Memory B cell (primary cell): ENCODE measurements at places on chromosomes 12 and 14.

DNA sequence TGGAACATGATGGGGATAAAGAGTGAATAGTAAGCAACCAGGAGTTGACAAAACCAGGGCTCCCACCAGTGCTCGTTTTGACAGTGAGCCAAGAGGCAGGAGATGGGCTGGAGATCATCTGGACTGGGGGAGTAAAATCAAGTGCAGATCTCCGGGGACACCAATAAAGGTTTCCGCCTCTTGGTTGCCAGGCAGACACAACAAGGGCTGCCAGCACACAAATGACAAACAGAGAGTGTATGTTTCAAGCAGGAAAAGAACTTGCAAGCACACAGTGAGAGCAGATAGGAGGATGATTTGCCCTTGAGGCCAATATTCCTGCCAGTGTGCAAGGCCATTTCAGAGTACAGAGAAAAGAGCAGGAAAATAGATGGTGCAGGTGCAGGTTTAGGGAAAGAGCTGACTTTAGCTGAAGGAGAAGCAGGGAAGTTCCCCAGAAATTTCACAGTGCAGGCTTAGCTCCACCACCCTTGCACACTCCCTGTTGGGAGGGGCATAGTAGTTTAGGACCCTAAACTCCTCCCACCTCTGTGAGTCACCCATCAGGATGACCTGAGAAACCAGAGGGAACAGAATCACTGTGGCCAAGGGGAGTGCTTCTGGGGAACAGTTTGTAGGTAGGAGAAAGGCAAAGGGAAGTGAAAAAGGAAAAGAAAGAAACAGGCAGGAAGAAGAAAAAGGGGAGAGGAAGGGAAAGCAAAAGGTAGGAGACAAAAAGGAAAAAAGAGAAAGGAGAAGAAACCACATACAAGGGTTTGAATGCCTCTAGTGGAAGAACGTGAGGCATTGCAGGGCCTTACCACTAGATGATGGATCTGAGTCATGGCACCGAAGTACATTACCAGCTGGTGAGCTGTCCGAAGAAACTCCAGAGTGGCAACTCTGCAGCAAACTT is 404.4 kb downstream of the SLC6A15 start:
- DNase-seq, result no peak

- no peak for DNase-seq
These were observed 507 bp downstream of the BAZ2A start for GRCh38 chr12:56629459-56630179.

DNA sequence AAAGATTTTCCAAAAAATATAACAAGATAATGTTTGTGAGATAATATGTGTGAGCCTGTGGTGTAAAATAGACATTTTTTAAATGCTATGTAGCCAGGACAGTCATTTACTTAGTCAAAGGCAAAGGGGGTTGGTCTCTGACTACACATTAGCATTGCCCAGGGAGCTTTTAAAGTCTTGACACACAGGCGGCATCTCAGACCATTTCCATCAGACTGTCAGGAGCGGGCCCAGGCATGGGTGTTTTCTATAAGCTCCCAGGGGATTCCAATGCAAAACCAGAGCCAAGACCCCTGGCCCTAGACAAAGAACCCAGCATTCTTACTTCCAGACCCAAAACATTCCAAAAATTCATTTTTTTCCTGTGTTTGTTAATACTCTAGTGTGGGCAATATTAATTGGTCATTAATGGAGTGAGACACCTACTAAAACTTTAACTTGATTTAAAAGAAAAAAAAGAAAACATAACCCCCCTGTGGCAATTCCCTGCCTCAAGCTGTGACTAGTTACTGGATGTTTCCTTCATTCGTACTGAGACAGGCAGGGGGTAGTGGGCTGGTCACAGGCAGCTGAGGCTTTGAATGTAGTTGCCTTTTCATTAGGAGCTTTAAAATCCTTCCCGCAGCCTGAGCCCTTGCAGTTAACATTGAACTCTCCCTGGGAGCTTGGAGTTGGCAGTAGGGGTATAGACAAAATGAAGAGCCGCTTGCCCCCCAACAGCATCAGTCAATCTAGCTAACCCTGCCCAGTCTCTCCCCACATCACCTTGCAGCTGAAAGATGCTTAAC is 103.7 kb downstream of the CMKLR1 start:
- DNase-seq, result no peak

- DNase-seq, result peak; percentile 25
These were observed 678 bp downstream of the ZBTB25 start for GRCh38 chr14:64502887-64503433.

DNA sequence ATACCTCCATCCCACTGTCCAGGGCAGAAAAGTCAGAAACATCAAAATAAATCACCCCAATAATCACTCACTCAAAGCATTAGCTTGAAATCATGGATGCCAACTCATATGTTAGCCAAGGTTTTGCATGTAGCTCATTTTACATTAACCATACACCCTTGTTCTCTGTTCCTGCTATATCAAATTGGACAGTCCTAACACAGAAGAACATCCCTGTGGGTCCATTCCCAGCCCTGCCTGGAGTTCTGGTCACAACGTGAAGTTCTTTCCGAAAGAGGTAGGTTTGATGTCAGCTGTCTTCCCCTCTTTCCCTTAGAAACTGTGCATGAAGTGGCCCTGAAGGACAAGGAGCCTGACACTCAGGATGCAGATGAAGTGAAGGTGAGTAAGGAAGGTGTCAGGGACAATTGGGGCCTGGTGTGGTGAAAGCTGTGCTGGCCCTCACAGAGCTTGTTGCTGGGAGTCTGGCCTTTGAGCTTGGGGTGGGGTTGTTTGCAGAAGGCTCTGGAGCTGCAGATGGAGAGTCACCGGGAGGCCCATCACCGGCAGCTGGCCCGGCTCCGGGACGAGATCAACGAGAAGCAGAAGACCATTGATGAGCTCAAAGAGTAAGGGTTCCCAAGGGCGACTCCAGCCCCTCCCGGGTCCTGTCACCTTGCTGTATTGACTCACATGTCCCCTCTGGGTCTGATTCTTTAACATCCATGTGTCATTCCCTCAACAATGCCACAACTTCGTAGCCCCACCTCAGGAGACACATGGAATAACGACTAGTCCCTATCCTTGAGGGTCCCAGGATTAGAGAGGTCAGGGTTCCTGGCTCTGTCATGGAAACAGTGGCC is 15.0 kb upstream of the PIP4K2C start:
- DNase-seq, result no peak

DNA sequence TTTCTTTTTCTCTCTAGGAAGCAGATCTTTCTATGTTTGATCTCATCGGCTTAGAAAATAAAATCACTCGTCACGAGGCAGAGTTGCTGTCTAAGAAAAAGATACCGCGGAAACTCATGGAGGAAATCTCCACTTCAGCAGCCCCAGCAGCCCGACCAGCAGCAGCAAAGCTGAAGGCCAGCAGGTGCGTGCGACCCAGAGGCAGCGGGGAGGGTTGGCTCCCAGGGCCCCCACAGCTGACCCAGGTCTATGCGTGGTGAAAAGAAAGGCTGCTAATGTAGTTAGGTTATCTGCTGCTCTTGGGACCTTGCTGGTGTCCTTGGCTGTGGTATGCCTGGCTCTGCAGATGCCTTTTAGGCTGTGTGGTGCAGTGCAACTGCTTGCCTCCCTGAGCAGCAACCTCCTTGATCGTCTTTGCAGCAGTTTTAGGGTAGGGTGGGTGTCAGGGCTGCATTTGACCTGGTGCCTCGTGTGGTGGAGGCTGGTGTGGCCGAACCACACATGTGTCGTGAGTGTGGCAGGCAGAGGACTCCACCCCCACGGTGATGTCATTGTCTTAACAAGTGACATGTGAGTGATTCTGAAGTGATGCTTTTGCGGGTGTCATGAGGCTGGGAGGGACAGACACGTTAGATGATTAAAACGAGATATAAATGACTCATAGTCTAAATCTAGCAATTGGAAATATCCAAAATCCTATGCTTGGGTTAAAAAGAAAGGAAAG is 68.6 kb downstream of the EP400 start:
- DNase-seq, result no peak

DNA sequence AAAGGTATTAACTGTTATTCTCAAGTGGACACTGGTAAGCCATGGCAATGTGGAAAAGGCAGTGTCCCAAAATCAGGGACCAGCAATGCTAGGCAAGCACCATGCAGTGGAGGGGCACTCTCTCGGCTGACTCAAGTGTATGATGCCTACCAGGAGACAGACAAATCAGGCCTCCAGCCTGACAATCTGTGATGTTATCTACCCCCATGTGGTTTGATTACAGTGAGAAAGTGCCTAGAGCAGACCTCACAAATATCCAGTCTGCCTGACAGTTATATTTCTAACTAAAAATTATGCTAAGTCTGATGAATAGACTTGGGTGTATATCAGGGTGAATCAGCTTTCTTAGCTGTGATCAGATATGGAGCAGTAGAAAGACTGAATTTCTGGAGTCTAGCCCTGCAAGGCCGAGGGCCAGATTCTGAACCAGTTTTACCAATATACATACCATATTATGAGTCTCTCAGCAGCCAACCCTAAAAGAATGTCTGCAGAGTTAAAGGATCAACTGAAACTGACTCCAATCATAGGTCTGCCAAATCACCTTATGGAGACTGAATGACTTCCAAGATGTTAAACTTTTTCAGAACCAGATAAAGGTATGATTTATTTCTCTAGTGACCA is 3.2 kb downstream of the PLBD1 start:
- DNase-seq, result no peak

GRCh38 chr12:91622037-91622436 is 439.4 kb upstream of the DCN start:
- no peak for DNase-seq

DNA sequence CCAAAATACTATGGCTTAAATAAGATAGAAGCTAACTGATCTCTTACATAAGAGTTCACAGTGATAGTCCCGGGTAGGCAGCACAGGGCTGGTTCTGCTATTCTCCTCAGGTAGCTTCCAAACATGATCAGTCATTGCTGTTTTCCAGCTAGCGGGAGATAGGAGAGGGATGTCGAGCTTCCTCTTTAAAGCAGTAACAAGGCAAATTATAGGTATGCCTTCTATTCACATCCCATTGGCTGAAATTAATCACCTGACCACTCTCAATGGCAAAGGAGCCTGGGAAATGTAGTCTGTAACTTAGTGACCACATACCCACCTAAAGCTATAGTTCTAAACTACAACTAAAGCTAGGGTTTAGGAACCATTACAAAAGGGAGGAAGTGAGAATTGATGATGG is 34.5 kb upstream of the VRK1 start:
- peak; percentile 22 for DNase-seq

DNA sequence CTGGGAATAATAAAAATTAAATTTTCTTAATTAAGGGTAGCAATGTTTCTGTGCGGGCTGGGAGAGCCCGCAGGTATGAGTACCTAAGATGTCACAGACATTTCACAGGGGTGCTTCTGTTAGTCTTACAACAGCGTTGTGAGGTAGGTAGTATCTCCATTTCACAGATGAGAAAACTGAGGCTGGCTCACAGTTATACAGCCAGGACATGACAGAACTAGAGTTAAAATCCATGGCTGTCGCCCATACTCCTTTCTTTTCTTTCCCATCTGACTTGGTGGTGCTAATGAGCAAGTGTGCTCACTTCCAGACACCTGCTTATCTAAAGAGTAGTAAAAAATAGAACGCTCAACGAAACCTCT is 2.1 kb downstream of the BMAL2 start:
- DNase-seq, result no peak

- peak; percentile 23 for DNase-seq
These were observed 43.3 kb upstream of the NT5DC3 start for GRCh38 chr12:103884316-103884715.

DNA sequence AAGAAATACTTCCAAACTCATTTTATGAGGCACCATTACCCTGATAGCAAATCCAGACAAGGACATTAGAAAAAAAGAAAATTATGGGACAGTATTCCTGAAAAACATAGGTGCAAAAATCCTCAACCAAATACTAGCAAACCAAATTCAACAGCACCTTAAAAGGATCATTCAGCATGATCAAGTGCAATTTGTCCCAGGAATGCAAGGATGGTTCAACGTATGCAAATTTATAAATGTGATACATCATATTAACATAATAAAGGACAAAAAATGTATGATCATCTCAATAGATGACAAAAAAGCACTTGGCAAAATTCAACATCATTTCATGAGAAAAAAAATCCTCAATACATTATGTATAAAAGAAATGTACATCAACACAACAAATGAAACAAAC is 162.9 kb downstream of the DUSP6 start:
- DNase-seq, result no peak

DNA sequence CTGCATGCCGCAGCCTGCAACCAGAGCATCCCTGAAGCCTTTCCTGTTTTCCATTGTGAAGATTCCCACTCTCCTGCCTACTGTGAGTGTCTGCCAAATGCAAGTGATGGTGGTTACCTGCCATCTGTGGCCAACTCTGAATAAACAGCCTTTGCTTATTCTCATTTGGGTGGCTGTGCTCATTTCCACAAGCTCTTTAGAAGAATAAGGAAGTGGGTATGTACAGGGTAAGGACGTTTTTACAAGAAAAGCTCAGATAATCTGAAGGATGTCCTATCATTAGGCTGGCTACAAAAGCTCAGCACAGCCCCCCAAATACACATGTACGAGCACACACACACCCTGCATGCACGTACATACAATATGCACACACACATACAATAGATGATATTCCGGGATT is 7.3 kb upstream of the RNASE1 start:
- DNase-seq, result no peak

GRCh38 chr12:114986178-114986714 is 302.3 kb upstream of the TBX3 start:
- no peak for DNase-seq

DNA sequence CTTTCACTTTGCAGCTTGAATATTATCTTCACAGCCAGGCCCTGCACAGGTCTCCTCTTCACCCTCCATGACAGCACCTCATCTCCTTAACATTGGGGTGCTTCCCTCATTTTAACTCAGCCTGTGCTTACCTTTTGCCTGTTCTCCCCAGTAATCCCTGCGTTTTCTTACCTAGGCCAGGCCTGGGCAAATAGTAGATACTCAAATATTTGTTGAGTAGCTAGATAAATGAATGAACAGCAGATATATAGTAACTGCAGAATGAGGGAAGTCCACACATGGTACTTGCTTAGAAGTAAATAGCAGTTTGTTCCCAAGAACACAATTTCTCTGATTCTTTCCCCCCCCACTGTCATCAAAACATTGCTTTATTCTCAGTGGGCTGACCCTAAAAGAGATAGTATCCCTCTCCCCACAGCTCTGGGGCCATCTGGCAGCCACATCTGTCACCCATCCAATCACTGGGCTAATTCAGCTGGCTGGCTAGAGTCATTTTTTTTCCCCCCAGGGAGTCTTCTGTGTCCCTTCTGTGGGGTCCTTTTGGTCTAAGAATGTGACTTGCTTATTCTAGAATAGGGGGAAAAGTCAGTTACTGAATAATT is 43.2 kb downstream of the APPL2 start:
- DNase-seq, result no peak

DNA sequence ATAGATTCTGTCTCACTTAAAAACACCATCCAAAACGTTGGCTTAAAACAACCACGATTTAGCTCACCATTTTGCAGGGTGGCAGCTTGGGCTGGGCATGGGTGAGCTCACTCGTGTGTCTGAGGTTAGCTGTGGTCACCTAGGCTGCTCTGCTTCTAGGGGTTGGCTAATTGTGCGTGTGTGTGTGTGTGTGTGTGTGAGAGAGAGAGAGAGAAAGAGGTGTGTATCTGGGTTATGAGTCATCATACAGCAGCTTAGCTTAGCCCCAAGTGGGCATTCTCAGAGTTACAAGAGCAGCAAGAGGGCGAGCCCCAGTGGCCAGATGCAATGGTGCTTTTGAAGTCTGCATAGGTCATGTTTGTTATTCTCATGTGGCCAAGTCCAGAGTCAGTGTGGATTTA is 6.0 kb downstream of the FBXW8 start:
- DNase-seq, result peak; percentile 5
